ENCODE measurements at places on chromosomes 2 and 18.

- DNase-seq: no peak
These were observed 125.8 kb downstream of the NUP35 start for GRCh38 chr2:183250061-183250460.

DNA sequence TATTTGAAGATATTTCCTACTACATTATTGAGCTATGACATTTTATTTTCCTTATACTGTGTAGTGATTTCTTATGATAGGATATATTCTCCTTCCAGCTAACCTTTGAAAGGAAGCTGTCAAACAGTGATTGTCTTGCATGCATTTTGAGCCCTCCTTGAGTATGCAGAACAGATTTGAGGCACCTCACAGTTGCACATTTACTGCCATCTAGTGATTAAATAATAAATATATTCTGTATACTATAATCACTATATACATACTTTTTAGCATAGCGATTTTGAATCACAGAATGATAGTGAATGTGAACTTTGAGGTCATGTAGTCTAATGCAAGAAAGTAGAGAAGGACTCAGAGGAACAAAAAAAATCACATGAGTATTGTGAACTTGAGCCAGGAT, 268.4 kb upstream of the CDH19 start:
- peak; percentile 11 for DNase-seq

DNA sequence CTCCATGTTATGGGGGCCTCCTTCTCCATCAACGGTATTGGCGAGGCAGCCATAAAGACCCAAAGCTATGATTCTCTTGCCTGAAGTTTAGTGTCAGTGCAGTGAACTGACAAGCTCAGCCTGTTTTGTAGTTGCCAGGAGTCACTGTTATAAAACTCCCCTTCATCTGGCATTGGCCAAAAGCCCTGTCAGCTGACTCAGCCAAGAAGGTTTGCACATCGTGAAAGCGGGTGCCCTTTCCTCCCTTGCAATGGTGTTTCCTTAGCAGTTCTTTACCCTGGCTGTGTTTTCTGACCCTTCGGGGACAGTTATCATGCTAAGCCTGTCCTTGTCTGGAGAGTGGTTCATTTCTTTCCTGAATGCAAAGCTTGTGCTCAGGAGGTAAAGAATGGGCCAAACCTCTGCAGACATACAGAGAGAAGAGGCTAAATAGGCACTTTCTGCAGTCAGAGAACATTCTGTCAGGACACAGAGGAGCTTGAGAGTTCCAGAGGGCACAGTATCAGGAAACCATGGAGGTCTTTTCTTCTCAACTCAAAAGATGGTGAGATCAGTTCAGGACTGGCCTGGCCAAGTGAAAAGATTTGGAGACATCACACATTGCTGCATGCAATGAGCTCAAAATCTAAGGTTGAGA, 414.2 kb downstream of the ZNF521 start:
- no peak for DNase-seq

DNA sequence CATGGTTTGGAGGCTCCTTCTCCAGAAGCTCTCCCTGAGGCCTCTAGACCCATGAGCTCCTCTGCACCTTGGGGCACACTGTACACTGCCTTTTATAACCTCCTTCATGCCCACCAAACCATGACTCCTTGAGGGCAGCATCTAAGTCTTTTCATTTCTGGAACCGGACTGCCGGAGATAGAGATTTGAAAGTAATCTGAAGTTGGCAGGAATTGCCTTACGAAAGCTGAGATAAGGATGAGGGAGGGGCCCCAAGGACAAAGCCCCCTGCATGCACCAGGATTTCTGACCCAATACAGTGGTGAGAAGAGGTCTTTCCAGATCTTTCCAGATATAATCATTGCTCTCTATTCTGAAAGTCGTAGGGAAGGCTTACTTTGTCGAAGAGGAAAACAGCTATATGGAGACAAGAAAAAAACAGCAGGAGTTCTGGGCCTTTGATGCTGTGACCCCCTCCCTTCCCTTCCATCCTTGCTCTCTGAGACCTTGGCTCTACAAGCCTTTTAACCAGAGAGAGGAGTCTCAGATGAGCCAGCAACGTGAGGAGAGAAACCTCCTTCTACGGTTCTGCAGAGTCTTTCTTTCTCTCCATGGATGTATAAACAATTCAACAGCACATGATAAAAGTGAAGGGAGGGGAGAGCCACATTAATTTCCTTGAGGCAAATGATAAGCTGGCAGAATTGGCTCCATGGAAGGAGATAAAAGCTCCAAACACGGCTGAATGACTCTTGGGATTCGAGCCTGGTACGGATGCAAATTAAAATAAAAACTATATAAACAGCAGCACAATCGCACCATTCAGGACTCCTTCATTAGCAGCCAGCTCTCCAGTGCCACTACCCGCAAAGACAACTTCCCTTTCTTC, 88.0 kb upstream of the RTN4 start:
- DNase-seq: no peak

- DNase-seq: no peak
These were observed 332.9 kb downstream of the TGIF1 start for GRCh38 chr18:3782901-3783300.

GRCh38 chr2:68465081-68465916, 1.8 kb downstream of the FBXO48 start:
- DNase-seq: no peak

- DNase-seq: no peak
These were observed 18.6 kb downstream of the NRXN1 start for GRCh38 chr2:51013079-51013932.

GRCh38 chr2:119423108-119423444, 8.6 kb upstream of the TMEM37 start:
- no peak for DNase-seq

GRCh38 chr2:154449951-154450658, 248.4 kb upstream of the KCNJ3 start:
- DNase-seq: no peak

GRCh38 chr18:22296304-22296703, 121.4 kb downstream of the CTAGE1 start:
- no peak for DNase-seq

- no peak for DNase-seq
These were observed 440.5 kb downstream of the SETBP1 start for GRCh38 chr18:45121146-45121545.

DNA sequence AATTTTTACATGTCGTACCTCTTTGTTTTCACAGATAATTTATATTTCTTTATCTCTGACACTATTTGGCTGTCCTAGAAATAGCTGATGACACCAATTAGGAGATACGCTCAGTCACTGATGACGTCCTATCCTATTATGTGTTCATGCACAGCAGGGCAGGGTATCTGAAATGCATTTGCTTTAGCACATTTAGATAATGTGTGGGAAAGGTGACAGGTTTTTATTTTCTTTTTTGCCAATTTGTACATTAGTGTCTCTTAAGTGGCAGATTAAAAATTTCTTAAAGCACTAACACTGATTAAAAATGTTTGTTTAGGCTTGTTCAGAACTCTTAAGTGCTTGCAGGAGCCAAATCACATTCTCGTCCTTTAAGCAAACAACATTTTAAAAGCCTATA, 39.7 kb downstream of the CDC42EP3 start:
- no peak for DNase-seq

DNA sequence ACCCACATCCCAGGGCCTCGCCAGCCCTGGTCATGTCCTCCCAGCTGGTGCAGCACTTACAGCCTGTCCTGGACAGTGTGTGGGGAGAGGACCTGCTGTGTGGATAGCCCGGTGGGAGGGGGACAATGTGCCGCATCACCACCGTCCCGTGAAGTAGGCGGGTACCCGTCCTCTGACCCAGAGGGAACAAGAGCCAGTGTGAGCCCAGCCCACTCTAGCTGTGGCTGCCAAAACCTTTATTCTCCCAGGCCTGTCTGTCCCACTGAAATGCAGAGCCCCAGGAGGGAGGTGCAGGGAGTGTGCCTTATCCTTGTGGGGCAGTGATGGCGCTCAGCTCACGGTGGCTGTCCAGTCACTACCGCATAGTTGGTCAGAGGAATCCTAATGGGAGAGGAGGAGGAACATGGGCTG, 1.7 kb downstream of the TRAF3IP1 start:
- DNase-seq: no peak

DNA sequence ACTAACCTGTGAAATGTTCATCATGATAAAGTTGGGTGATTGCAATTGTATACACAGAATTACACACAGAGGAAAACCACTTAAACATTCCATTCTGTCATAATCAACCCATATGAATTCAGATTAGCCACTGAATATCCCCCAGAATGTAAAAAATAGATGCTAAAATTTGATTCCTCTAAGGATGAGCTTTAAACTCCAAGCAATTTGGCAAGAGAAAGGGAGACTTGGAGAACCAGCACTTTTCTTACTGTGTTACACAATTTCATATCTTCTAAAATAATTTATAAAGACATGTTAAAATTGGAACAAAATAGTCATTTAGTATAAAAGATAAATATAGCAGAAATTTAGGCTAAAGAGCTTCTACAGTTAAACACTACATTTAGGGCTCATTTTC, 146.3 kb upstream of the LMAN1 start:
- no peak for DNase-seq

GRCh38 chr18:49045585-49045984, 94.8 kb upstream of the SMAD7 start:
- peak; percentile 49 for DNase-seq

GRCh38 chr2:100205174-100205573, 62.8 kb upstream of the AFF3 start:
- DNase-seq: no peak

GRCh38 chr2:122531290-122532071, 776.0 kb downstream of the TSN start:
- DNase-seq: no peak

DNA sequence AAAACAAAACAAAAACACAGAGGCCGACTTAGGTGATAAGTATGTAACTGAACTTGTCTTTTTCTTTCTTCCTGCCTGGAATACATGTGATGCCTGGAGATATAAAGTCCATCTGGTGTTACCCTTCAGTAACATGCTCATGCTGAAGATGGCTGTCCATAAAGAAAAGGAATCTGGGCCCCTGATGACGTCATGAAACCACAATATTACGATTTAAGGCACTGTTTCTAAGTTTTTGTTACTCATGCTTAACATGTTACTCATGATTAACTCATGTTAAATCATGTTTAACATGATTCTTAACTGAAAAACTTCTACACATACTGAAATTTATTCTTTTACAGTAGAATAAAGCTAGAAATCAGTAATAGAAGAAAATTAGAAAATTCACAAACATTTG, 49.0 kb downstream of the STRADB start:
- no peak for DNase-seq

- DNase-seq: peak; percentile 68
These were observed 1.1 kb downstream of the HPCAL1 start for GRCh38 chr2:10303694-10304378.

DNA sequence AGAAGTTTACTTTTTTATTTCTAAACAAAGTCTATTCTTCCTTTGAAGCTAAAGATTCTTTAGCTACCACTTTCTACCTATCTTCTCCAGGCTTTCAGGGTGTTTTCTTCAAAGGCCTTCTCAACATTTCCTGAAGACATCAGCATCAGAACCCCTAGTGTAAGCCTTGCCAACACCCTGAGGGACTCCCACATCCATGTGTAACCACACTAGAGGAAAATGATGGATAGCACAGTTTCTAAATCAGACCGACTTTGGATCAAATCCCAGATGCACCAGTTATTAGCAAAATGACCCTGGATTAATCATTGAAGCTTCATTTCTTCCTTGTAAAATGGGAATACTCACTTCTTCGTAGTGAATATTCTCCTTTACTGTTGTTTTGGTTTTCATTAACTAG, 4.7 kb upstream of the TTN start:
- no peak for DNase-seq

GRCh38 chr2:226798422-226799210, 1.0 kb downstream of the IRS1 start:
- peak; percentile 49 for DNase-seq

GRCh38 chr18:63578357-63578958, 8.7 kb upstream of the SERPINB13 start:
- peak; percentile 71 for DNase-seq

DNA sequence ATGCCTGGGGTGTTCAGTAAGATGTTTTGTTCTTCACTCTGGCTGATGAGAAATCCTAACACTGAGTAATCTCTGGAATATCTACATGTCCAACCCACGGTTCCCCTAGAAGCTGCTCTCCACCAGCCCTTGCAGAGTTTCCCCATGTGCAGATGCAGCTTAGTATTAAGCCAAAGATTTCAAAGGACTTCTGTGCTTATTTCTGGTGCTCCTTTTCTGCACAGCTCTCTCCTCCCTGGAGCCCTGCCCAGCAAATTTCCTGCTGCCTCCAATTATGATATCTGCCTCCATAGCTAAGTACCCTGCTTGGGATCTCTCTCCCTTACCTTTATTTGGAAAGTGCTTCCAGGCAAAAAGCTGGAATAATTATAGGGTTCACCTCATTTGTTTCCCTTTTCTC, 949.3 kb downstream of the BCL11A start:
- no peak for DNase-seq

GRCh38 chr2:175126661-175127060, 41.3 kb downstream of the ATF2 start:
- no peak for DNase-seq

DNA sequence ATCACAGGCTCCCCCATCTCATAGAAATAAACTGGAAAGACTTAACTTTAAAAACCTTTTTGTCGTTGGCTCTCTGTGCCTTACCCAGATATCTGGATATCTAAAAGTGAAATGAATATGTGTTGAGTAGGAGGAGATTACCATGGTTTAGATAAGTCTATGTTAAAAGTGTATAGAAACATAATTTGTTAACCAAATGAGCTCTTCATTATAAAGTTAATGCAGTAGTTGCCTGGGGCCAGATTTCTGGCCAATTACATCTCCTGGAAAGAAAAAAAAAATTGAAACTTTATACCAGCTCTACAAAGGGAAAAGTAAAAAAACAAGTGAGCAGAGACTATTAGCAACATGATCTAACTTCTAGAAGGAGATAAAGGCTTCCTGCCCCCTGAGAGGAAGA, 259.6 kb upstream of the UBE2E3 start:
- no peak for DNase-seq

- no peak for DNase-seq
These were observed 16.1 kb upstream of the CREB1 start for GRCh38 chr2:207513551-207514257.

- no peak for DNase-seq
These were observed 88.6 kb upstream of the B3GNT7 start for GRCh38 chr2:231306791-231307393.

DNA sequence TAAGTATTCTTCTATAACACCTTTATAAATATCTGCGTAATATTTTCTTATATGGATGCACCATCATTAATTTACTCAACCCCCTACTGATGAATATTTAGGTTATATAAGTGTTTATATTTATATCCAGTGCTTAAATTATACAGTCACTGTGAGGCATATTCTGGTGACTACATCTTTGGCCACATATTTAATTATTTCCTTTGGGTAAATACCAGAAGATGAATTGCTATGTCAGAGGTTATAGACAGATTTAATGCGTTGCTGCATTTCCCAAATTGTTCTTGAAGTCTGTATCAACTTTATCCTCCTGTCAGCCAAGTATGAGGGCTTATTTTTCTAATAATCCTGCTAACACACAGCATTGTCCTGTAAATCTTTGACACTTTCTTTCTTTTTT, 18.7 kb downstream of the DYSF start:
- no peak for DNase-seq

DNA sequence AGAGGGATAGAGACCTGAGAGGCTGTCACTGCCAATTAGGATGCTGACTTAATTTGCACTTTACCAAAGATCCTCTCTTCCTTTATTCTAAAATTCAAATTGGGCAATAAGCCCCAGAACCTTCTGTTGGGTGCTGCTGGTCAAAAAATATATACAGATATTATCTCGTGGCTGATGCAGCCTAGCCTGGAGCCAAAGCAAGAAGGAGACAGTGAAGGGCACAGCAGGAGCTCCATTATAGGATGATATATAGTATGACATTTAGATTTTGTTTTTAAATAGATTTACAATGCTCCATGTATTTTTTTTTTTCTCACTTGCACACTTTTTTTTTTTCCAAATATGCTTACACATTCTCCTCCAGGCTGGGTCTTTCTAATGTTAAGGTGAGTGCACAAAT, 579.3 kb downstream of the PIK3C3 start:
- DNase-seq: no peak

Data from hematopoietic multipotent progenitor cell (in vitro differentiated cells).